ENCODE measurements at places on chromosomes 3 and 15.

DNA sequence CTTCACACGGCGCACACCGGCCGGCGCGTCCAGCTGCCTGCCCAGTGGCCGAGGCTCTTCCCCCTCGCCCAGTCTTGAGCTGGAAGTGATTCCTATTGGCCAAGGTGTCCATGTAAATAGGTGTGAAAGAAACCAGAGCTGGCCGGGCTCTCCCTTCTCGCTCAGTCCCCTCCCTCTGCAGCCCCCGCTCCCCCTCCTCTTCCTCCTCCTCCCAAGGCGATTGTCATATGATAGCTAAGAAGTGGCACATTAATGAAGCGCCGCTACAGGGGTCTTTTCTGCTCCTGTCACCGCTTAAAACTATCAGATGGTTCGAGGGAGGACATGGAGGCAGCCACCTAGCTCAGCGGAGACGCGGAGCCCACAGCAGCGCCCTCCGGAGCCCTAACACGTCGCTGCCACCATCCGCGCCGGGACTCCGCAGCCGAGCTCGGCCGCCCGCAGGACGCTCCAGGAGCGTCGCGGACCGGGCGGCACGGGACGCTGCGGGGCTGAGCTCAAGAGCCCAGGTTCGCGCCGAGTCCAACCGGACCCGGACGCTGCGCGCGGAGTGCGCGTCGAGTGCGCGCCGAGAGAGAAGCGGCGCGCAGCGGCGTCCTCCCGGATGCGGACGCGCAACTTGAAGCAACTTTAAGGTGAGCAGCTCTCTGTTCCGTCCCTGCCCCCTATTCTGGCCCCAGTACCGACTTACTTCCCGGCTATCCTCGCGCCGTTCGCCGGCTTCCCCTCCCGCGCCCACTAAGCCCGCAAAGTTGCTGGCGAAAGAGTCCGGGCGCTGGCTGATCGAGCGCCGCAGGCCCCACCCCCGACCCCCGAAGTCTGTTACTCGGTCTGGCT, at the start of gene FOXB1:
TSS of gene FOXB1 (plus strand) at position 303 of the 837 bp plus-strand sequence. CDS start 653 bp downstream, outside the sequence.
- peak; percentile 88 for DNase-seq

- no peak for DNase-seq
These were observed 83.7 kb downstream of the ETV5 start for GRCh38 chr3:186025161-186025560.

GRCh38 chr3:32175607-32176197, 62.8 kb upstream of the CMTM8 start:
- DNase-seq: peak; percentile 68

- DNase-seq: peak; percentile 60
These were observed 41.7 kb upstream of the MYO5C start for GRCh38 chr15:52337198-52337853.

DNA sequence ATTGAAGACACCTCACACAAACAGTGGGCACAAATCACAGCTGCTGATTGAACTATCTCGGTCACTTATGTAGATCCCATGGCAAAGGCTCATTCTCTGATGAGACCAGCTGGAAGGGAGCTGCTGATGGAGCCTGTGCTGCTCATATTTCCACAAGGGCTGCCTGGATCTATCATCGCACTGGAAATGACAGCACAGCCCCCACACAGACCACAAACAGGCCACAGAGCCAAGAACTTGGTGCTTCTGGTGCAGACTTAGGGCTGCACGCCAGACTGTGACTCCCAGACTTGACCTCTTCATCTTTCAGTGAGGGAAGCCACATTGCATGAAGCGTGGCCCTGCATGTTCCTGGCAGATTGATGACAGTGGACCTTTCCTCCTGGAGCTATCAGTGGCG, 197.6 kb downstream of the MINAR1 start:
- DNase-seq: no peak

DNA sequence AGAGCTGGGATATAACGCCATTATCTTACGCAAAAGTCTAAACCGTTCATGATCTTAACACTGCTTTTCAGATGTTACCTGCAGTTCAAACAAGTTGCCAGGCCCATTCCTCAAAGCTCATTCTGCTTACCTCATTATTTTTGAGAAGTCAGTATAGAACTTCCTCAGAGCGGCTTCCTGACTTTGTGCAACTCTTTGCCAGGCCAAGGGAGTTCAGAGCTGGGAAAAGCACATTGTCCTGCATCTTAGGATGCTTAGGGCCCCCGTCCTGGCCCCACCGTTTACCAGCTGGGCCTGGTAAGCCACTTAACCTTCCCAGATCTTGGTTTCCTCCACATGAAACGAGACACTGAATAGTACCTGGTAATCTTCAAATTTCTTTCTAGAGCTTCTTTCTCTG, 6.8 kb upstream of the C2CD4B start:
- no peak for DNase-seq

GRCh38 chr3:179149406-179149867, 1.3 kb downstream of the PIK3CA start:
- peak; percentile 29 for DNase-seq

Data from DMS53 (cell line).